ENCODE measurements at places on chromosomes 6 and 20.

GRCh38 chr6:150325066-150325772 lies 43.6 kb upstream of the IYD start:
- DNase-seq: peak; percentile 60

DNA sequence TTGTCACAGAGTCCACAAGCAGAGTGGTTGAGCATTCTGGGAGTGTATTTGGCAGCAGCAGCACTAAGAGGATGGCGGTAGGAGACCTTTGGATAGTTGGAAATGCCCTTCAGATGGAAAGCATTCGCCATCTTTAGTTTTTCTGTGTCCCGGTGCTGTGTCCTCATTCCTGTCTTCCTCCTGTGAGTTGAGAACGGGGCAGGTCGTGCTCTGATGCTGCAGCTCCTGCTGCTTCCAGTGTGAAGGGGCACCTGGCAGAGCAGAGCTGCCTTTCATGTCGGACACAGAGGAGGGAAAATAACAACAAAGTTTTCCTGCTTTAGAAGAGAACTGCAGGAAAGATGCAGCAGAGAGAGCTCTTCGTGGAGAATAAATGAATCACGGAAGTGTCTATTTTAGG lies 194.8 kb downstream of the SLC24A3 start:
- DNase-seq: no peak

GRCh38 chr20:18851629-18852028 lies 38.0 kb downstream of the SCP2D1 start:
- DNase-seq: no peak

DNA sequence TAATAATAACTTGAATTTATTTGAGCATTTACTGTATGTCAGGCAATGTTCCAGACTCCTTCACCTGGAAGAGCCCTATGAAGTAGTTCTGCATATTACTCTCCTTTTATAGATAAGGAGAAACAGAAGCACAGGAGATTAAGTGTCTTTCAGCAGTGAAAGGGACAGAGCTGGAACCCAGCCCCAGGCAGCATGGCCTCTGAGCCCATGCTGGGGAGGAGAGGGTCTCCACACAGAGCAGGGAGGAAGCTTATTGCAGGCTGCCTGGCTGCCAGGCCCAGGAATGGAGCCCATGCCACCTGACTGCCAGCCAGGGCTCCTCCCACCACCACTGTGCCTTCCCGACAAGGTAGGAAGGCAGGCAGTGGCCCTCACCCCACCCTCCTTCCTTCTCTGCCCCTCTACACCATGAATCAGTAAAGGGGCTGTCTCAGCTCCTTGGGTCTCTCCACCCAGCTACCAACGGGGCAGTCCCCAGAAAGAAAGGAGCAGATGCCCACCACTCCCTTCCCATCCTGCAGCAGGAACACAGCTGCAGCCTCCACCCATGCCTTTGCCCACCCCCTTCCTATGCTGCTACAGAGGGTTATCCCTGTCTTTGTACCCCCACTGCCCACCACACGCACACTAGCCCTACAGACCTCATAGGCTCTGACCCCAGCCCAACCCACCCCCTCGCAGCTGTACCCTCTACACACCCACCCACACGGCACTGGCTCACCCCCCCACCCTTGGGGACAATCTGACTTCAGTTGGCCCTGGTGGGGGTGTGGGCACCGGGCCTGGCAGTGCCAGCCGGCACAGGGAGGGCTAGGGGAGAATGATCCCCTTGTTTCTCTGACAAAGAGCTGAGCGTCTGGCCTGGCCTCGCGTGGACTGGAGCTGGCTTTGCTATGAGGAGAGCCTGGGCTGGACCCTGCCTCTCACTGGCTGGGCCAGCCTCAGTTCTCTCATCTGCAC lies 41.8 kb downstream of the TFEB start:
- DNase-seq: no peak

DNA sequence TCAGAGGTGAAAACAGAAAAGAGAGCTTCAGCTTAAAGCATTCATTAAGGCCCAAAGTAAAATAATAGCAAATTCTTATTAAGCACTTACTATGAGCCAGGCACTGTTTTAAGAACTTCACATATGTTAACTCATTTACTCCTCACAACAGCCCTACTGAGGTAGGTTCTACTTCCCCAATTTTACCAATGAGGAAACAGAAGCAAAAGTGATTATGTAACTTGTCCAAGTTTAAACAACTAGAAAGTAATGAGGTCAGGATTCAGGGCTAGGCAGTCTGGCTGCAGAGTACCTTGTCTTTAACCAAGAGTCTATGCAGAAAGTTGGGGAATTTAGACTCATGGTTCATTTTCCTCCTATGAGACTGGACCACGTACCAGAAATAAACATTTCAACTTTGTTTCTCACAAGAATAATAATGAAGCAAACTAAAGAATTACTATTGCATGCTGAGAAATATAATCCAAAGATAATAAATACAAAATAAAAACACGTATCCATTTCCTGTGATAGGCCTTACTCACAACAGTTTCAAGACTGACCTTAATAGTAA lies 3.8 kb downstream of the COL21A1 start:
- no peak for DNase-seq

DNA sequence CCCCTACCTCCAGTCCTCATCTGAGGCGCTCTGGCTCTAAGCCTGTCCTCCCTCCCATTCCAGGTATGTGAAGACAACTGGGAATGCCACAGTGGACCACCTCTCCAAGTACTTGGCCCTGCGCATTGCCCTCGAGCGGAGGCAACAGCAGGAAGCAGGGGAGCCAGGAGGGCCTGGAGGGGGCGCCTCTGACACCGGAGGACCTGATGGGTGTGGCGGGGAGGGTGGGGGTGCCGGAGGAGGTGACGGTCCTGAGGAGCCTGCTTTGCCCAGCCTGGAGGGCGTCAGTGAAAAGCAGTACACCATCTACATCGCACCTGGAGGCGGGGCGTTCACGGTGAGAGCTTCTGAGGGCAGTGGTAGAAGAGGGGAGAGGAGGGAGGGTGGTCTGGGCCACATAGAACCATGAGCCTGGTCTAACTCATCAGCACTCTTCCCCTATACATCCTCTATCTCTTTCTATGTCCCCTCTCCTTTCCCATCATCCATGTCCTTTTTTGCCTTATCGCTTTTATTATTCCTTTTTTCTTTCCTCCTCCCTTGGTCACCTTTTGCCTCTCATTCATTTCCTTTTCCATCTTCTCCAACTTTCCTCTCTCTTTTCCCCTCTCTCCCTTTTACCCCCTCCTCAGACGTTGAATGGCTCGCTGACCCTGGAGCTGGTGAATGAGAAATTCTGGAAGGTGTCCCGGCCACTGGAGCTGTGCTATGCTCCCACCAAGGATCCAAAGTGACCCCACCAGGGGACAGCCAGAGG lies 3.5 kb downstream of the RING1 start:
- DNase-seq: no peak

Measured in Daoy (cell line).